Dermis microvascular lymphatic vessel endothelial cell (primary cell): ENCODE measurements at places on chromosomes 5 and 9.

- DNase-seq = no peak
Observed at GRCh38 chr9:135217836-135218235, 130.4 kb downstream of the OLFM1 start.

- peak; percentile 57 for DNase-seq
Observed at GRCh38 chr5:77743181-77743580, 33.0 kb downstream of the TBCA start.

- DNase-seq = no peak
Observed at GRCh38 chr9:129497005-129497812, 123.7 kb downstream of the C9orf50 start.

DNA sequence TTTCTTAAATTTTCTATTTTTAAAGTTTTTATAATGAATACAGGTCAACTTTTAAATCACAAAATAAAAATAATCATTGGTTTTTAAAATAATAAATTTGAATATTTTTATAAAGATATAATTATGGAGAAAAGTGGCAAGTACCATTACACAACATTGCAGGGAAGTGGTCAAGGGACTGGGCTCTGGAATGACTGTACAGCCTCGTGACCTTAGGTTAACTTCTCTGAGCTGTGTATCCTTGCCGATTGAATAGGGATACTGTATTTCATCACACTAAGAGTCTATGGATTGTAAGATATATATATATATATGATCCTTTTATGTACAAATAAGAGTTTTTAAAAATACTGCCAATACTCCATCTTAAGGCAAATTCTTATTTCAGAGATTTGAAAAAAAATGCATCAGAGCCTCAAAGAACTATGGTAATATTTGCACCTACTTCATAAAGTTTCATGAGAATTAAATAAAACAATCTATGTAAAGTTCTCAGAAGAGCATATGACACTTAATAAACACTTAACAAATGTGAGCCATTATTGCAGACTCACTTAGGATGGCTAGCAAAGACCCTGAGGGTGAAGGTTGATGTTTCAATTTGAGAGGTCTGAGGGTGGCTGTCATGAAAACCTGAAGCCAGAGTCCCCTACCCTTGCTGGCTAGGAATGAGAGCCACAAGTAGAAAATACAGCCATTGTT, 136.5 kb downstream of the CCDC192 start:
- no peak for DNase-seq

DNA sequence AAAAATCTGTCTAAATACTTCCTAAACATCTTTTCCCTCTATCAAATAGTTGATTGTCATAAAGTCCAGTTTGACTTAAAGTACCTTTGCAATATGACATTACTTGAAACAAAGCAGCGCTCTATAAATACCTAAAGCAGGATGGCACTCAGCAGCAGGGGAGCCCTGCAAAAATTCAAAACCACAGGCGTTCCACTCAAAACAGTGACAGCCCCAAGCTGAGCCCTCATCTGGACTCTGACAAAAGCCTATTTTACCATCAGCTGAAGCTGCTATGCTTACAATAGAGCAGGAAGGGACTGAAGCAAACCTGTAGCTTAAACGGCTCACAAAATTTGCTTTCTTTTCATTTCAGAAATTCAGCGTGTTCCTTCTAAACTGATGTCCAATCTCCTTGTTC, 11.5 kb downstream of the GABRA6 start:
- no peak for DNase-seq

DNA sequence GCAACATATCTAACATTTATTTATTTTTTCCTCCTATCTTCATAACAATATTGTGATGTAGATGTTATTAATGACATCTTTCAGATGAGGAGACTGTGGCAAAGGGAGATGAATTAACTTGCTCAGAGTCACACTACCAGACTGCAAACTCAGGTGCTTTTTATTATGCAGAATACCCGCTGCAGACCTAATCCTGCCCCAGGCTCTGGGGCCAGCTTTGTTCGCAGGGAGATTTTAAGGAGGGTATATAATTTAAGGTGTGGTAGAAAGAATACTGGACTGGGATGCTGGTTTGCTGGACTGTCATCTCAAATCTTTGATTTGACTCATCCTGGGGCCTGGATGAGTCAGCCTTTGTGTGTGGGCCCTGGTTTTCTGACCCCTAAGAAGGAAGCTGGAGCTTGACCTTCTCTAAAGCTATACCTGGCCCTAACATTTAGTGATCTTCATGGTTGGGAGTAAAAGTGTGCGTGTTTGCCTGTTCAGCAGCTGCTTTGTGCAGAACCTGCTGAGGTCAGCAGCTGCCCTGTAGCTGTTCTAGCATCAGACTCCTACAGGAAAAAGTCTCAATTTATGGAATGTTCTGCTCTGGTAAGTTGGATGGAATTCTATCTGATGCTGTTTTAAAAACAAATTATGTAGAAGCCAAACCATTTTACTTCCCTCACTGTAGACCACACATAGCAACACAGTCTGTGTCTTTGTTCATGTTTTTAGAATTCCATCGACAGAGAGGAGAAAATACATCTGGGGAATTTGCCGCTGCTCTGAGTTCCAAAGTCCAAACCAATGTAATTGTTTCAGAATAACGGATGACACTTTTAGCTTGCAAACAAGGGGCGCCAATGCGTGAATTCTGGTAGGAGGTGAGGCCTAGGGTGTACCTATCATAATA, 4.5 kb downstream of the SLC36A1 start:
- no peak for DNase-seq

- no peak for DNase-seq
Observed at GRCh38 chr9:115035841-115036612, 81.9 kb downstream of the TNC start.

GRCh38 chr5:153480401-153480800, 10.1 kb upstream of the GRIA1 start:
- no peak for DNase-seq

- no peak for DNase-seq
Observed at GRCh38 chr9:113360242-113360842, 11.0 kb downstream of the BSPRY start.

DNA sequence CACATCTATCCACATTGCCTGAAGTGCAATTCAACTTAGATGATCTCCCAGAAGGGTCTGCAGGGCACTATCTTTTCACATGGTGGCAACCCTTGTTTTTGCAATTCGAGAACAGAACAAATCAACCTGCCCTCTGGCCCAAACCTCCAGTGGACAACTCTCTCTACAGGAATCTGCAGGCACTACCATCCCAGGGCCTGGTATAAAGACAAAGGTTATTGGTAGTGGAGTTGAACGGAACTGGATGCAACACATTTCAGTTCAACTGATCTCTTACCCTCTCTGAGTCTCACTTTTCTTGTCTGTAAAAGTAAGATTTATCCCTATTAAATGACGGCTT, 153.2 kb upstream of the EGFLAM start:
- DNase-seq = no peak

DNA sequence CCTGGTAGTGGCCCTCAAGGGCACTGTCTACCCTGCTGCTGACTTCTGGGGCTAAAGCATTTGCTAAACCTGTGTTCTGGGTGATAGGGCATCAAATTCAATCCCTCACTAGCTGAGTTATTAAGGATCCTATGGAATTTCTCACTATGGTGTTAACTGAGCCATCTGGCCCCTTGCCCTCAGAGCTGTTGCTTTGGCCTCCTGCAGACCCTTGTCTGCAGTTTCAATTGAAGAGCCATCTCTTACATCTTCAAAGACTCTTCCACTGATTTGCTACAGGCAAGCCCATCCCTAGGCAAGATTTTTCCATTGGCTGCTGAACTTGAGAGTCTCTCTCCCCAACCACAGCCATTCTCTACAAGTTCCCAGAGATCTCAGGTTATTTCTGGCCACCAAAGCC, 418.2 kb downstream of the ZNF608 start:
- DNase-seq = no peak

- DNase-seq = no peak
Observed at GRCh38 chr5:126280343-126280742, 142.9 kb upstream of the GRAMD2B start.

- no peak for DNase-seq
Observed at GRCh38 chr9:111678293-111678692, 16.9 kb downstream of the GNG10 start.

DNA sequence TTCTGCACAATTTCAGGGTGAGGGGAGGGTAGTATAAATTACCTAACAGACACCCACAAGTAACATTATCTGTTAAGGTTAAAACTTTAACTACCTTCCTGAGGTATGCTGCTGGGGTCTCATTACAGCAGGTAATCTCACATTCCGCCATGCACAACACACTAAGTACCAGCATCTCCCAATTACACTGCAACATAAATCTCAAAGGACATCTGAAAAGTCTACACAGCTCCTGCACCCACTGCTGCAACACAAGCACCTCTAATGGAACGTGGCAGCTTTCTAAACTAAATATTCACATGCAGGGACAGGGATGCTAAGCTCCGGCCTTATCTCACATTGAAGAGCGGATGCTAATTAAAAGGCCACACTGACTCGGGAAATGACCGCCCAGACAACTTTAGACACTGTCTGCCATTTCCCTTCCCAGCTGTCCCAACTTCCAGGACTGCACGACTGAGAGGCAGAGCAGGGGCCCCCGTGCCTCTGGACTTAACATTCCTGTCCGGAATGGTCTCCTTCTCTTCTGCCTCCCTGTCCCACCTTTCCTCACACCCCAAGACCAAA, 45.9 kb downstream of the PSMB7 start:
- DNase-seq = no peak

DNA sequence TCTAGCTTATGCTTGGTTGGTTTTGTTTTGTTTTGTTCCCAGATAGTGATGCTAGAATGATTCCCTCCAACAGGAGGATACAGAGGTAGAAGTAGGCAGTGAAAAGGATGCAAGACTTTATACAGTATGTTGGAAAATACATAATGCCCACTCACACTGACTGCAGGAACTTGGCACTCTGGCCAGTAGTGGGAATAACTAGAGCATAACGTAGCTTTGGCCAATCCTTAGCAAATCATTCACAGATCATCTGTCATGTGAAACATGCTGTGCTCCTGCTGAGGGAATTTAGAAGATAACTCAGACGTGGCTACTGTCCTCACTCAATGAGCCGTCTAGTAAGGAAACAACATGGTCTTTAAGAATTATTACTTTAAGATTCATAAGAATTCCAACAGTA, 13.5 kb downstream of the CFAP90 start:
- no peak for DNase-seq
